ENCODE measurements at places on chromosomes 3 and 15. TPM values are rescaled to one million over a fixed set of nuclear protein-coding genes. Genes with fewer than 3 reads are reported as not detected.

The GOLGA8Q gene
- 0.74 TPM for polyA plus RNA-seq

The ITPKA gene
- 1.5 TPM for polyA plus RNA-seq

The PLA2G4F gene
- not detected for polyA plus RNA-seq

The P2RY13 gene
- polyA plus RNA-seq, result not detected

The DNASE1L3 gene
- not detected for polyA plus RNA-seq
